ENCODE measurements at places on chromosomes 4 and X. TPM values are rescaled to one million over a fixed set of nuclear protein-coding genes. Genes with fewer than 3 reads are reported as not detected.

DNA sequence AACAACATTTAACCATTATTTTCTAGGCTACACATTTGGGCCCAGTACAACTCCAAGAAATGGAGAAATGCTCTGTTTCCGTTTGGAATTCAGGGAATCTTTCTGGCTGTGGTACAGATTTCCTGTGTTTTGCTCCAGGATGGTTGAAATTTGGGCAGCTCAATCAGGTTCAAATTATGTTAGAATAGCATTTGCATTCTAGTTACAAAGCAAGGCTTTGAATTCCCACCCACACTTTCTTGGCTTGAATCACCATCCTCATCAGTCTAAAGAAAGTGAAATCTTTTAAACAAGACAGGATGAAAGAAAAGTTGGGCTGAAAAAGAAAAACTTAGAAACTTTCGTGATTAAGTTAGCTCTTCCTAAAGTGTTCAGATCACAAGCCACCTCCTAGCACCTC lies 98.1 kb upstream of the VCX3B start:
- H3K36me3 ChIP-seq, result peaks cover 5% of the 10 kb centered on the region
- H3K27ac ChIP-seq, result no peak overlapping the region
- no peak overlapping the region for H3K4me3 ChIP-seq
- DNase-seq, result no peak
- H3K4me1 ChIP-seq, result no peaks in the 10 kb centered on the region
- no peaks in the 10 kb centered on the region for H3K27me3 ChIP-seq

DNA sequence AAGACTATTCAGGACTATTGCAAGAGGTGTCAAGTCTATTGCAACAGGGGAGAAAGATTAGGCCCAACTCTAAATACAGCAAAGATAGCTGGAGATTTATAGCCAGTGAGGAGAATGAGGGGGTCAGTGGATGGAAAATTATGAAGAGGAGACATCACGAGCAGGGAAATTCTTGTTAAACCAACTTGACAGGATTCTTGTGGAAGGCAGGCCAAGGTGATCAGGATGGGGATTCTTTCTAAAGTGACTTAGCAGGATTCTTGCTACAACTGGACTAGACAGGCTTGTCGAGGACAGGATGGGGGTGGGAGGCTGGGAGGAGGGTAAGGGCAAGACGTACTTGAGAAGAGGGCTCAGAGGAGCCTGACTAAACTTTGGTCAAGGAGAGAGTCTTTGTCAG lies 89.0 kb downstream of the PHEX start:
- DNase-seq, result no peak
- peaks cover 9% of the 10 kb centered on the region for H3K4me1 ChIP-seq
- H3K36me3 ChIP-seq, result no peaks in the 10 kb centered on the region

The PPP4R3C gene
- not detected for total RNA-seq

The TMEM271 gene
- not detected for total RNA-seq

The MXRA5 gene
- 13.1 TPM for total RNA-seq
